CD14-positive monocyte (primary cell): ENCODE measurements at places on chromosomes 1 and 21.
A peak's percentile ranks its signal among the peaks of the same experiment; 100 is the strongest.

DNA sequence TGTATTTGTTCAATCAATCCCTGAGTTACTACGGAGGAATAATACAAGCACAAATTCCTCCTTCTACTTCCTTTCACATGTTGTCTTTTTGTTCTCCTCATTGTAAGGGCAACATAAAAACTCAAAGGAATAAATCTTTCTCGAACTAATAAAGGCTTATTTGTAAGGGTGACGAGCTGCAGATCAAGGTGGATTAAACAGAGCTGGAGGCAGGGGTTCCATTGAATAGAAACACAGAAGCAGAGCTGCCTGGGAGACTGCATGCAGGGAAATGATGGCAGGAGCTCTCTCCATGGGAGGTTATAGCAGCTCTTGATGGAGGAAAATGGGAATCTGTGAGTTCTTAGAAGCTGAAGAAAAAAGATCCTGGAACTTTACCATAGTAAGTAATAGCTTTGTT is 160.2 kb downstream of the CYYR1 start:
- no peak for DNase-seq

DNA sequence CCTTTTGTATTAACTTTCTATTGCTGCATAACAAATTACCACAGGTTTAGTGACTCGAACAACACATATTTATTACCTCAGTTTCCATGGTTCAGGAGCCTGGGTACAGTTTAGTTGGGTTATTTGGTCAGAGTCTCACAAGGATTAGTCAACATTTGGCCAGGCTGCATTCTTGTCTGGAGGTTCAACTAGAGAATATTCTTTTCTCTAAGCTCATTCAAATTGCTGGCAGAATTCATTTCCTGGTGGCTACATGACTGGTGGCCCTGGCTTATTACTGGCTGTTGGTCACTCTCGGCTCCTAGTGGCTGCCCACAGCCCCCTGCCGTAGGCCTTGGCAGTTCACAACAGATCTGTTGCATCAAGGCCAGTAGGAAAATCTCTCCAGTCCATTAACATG is 81.1 kb upstream of the ADAR start:
- DNase-seq: no peak

DNA sequence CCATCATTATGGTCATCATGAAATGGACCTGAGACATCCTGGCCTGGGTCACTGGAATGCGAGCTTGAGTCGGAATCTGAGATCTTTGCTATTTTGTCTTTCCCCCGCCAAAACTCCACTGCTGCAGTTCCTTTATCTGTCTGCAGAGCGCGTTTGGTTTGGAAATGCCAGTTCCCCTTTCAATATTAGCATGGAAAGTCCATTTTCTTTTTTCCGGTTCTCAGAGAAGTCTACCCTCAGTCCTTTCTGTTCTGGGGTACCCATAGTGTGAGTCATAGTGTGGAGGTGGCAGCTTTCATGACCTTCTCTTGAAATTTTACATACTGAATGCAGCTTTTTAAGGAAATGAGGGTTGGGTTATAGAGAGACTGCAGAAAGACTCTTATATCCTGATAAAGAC is 14.6 kb downstream of the CACNA1E start:
- DNase-seq: no peak

GRCh38 chr1:171107969-171108368 is 17.3 kb downstream of the FMO3 start:
- DNase-seq: no peak

- DNase-seq: no peak
Measured at GRCh38 chr1:55990007-55990406, 589.4 kb downstream of the PLPP3 start.

- no peak for DNase-seq
Measured at GRCh38 chr1:65229754-65230339, 79.5 kb upstream of the DNAJC6 start.

DNA sequence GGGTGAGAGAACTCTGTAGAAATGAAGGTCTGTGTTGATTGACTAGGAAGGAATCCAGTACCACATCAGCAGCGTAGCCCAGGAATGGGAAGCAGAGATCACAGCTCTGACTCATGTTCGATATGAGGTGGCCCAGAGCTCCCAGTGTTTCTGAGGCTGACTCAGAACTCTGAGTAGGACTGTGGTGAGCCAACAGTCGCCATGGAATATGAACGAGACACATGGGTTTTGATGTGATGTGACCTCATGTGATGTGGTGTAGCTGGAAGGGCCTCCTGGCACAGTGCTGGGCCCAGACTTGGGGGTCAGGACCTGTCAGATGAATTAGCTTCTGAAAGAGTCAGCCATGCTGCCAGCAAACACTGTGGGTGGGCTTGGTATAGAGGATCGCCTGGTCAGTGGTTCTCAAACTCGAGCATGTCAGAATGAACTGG is 237.0 kb downstream of the MRPL39 start:
- no peak for DNase-seq

GRCh38 chr1:95340061-95340460 is 106.1 kb downstream of the RWDD3 start:
- no peak for DNase-seq

- no peak for DNase-seq
Measured at GRCh38 chr1:175169286-175170018, 23.1 kb downstream of the KIAA0040 start.

- peak; percentile 24 for DNase-seq
Measured at GRCh38 chr1:27772036-27772931, 735 bp upstream of the STX12 start.

- DNase-seq: no peak
Measured at GRCh38 chr1:221711063-221711577, 30.8 kb downstream of the DUSP10 start.

DNA sequence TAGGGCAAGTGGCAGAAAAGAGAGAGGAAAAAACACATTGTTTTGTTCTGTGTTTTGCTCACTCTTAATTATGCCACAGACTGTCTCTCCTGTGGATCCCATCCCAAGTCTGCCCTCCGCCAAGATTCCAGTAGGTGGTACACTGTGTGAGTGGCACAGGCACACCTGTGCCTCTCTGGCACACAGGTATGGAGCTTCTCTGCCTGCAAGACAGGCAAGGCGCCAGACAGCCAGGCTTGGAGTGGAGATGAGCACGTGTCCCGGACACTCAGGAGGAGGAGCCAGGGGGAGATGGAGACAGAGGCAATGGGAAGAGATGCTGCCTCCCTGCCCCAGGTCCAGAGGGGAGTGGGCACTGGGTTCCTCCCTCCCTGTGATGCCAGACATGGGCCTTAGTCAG is 6.5 kb upstream of the GRIK3 start:
- DNase-seq: no peak

DNA sequence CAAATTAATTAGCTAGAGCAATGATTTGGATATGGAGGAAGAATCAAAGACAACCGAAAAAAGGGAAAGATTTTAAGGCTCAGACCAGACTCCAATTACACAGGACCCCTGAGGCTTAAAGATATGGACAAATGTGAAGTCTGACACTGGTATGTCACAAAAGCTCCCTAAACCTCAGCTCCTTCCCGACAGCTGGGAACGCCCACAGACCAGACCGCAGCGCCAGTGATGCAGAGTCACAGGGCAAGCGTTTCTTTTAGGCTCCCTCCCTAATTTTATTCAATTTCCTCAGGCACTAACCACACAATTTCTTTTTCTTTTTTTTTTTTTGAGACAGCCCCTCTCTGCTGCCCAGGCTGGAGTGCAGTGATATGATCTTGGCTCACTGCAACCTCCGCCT is 40.2 kb downstream of the NID1 start:
- peak; percentile 56 for DNase-seq

DNA sequence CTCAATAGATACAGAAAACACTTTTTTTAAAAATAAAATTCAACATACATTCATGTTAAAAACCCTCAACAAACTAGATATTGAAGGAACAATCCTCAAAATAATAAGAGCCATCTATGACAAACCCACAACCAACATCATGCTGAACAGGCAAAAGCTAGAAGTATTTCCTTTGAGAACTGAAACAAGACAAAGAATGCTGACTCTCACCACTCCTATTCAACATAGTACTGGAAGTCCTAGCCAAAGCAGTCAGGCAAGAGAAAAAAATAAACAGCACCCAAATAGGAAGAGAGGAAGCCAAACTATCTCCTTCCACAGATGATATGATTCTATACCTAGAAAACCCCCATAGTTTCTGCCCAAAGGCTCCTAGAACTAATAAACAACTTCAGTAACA is 46.2 kb upstream of the IVNS1ABP start:
- DNase-seq: no peak
